ENCODE measurements at places on chromosomes 5 and 9.

GRCh38 chr5:2375291-2375690 is 376.2 kb downstream of the IRX2 start:
- no peak for DNase-seq

GRCh38 chr5:1522601-1523479 is 920 bp downstream of the LPCAT1 start:
- DNase-seq = no peak

DNA sequence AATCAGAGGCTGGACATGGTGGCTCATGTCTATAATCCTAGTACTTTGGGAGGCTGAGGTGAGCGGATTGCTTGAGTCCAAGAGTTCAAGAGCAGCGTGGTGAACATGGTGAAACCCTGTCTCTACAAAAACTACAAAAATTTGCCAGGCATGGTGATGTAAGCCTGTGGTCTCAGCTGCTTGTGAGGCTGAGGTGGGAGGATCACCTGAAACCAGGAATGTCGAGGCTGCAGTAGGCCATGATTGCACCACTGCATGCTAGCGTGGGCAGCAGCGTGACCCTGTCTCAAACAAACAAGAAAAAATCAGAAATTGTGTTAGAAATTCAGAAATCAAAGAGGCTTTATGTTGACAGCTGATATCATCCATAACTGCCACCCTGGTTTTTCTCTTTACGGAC is 21.4 kb downstream of the JMY start:
- no peak for DNase-seq

DNA sequence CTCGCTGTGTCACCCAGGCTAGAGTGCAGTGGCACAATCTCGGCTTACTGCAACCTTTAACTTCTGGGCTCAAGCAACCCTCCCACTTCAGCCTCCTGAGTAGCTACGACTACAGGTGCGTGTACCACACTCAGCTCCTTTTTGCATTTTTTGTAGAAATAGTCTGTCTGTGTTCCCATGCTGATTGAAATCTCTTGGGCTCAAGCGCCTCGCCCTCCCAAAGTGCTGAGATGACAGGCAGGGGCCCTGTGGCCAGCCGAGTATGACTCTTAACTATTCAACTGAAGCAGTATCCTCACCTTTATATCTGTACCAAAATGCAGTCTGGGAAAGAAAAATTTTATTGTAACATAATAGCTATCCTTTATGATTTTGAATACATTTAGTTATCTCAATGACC is 12.2 kb upstream of the NIM1K start:
- DNase-seq = no peak

DNA sequence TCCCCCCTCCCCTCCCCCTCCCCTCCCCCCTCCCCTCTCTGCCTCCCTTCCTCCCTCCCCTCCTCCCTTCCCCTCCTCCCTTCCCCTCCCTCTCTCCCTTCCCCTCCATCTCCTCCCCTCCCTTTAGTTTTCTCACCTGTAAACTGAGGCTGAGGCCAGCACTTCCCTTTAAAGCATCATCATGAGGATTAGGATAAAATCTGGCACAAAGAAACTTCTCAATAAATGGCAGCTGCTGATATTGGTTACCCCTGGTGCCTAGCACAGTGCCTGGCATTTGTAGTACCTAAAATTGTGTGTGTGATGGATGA is 41.9 kb downstream of the RAI14 start:
- DNase-seq = no peak

GRCh38 chr9:95574176-95574575 is 57.4 kb upstream of the PTCH1 start:
- DNase-seq = peak; percentile 3

GRCh38 chr5:130462516-130462915 is 558.3 kb downstream of the CHSY3 start:
- DNase-seq = no peak
